Mucosa of descending colon (tissue), 3 donors: ENCODE measurements at places on chromosomes 2 and 18.

DNA sequence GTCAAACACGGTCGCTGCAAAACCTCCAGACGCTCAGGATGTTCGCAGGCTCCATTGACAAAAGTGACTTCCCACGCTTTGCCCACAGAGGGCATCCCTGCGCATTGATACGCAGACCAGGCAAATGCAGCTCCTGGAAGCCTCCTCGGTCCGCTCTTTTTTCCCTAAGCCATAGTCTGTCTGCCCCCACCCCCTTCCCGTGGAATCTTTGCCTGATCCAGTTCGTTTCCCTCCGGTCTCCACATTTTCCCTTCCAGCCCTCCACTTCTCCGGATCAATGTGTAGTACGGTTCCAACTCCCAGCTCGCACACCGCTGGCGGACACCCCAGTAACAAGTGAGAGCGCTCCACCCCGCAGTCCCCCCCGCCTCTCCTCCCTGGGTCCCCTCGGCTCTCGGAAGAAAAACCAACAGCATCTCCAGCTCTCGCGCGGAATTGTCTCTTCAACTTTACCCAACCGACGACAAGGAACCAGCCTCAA lies at the start of gene DCC:
DCC (plus strand) TSS at position 307 of the 481 bp plus-strand sequence. CDS start 591 bp downstream, outside the sequence.
- no peak for DNase-seq

DNA sequence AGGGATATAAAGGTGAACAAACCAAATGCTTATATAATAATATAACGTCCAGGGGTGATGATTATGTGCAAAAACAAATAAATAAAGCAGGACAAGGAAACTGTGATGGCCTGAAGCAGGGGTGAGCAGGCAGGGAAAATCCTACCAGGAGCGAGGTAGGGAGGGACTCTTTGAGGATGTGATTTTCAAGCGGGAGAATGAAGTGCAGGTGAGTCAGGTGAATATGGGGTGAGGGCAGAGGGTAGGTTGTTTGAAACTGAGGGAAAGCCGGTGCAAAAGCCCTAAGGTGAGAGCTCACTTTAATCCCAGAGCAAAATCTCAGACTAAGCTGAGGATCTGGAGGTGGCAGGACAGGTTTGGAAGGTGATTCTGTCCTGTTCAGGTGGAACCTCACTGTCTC lies 40.7 kb downstream of the CYP26B1 start:
- DNase-seq, result no peak

DNA sequence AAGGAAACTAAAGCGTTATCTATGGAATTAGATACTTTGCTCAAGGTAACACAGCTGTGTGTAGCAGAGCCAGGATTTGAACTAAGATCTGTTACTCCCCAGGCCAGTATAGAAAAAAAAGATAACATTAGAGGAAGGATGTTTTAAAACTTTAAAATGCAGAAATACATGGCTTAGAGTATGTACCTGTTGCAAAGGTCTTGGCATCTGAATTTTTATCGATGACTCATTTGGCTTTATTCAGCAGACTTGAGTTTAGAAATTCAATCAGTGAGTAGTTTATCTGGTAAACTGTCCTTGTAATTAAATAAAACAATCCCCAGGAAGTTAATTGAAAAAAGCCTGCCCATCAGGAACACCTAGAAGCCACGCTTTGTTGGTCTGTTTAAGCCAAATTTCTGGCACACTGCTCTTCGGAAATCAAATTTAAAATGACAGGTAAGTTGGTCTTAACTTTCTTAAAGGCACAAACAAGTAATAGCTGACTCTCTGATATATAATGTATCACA lies 36.9 kb downstream of the SCN9A start:
- DNase-seq, result no peak

DNA sequence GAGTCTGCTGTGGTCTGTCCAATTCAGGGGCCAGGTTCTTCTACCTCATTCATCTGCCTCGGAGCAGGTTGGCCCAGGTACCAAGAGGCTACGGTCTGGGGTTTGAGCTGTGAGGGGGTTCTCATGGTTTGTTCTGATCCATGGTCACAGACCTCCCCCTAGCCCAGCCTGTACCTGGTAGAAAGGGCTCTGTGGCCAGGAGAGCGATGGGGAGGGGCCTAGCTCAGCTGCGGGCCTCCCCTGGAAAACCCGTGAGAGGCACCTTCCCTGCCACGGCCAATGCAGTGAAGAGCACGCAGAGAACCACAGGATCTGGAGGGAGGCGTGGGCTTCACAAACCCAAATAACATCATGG lies 19.6 kb upstream of the ALLC start:
- DNase-seq, result no peak

GRCh38 chr2:190334479-190335224 lies 8.7 kb upstream of the INPP1 start:
- peak; percentile 47 for DNase-seq

DNA sequence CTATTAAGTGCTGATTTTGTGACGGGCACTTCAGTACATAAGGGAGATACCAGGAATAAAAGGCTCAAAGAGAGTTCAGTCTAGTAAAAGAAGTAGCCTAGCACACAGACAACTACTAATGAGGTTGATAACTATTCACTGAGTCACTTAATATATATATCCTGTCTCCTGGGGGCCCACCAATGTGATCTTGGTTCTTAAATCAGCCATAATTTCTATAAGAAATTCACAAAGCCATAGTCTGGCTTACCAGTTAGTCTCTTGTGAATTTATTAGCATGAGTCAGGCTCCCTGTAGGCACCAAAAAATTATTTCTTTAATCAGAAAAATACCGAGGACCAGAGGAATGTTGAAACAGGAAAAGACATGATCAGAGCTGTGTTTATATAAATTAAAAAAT lies 10.4 kb downstream of the KCNE4 start:
- DNase-seq, result no peak

DNA sequence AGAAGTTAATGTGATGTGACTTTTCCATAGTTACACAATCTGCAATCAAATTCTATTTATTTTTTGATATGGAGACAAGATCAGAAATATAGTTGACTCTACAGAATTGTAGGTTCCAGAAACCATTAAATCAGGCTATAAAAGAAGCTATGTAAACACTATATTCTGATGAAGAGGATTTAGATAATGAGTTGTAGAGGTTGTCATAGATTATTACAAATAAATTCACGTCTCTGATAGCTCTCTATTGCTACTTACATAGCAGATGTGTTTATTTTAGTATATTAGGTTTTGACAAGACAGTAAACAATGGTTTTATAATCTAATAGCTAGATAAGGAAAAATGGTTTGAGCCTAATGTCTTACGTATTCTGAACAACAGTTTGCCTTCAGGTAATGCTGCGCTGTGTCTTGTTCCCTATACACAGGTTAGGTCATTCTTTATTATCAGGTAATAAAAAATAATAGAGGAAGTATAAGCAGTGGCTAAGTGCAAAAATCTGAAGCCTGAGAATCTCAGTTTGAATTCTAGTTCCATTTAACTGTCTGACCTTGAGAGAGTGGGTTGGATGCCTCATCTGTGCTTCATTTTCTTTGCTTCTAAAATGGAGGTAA lies 93.4 kb downstream of the PPP1R1C start:
- DNase-seq, result no peak

DNA sequence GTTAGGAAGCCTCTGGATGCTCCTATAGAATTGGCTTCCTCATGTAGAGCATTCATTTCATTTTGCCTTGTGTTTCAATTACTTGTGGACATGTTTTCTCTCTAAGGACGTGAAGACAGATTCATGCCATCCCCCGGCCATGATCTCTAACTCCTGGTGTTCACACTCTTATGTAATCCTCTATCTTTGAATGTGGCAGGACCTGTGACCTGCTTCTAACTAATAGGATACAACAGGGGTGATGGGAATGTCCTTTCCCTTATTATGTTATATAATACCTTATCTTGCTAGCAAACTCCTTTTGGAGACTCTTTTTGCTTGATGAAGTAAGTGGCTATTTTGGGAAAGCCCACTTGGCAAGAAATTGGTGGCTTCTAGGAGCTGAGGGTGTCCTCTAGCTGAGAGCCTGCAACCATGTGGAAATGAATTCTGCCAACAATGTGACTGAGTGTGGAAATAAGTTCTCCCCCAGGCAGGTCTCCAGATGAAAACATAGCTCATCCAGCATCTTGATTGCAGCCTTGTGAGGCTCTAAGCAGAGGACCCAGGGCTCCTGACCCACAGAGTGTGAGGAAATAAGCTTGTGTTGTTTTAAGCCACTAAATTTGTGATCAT lies 13.8 kb downstream of the DPYSL5 start:
- DNase-seq, result no peak

GRCh38 chr2:128555433-128555832 lies 236.8 kb upstream of the HS6ST1 start:
- DNase-seq, result no peak

DNA sequence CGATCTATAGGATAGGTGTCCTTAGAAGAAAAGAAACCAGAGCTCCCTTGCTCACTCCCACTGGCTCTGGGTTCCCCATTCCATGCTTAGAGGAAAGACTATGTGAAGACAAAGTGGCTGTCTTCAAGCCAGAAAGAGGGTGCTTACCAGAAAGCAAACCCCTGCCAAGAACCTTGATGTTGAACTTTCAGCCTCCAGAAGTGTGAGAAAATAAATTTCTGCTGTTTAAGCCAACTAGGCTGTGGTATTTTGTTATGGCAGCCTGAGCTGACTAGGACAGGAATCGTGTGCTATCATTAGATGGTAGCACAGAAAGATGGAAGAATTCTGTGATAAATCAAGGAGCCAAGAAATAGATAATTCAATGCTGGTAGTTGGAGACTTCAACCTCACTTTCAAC lies 19.9 kb upstream of the TFCP2L1 start:
- no peak for DNase-seq

DNA sequence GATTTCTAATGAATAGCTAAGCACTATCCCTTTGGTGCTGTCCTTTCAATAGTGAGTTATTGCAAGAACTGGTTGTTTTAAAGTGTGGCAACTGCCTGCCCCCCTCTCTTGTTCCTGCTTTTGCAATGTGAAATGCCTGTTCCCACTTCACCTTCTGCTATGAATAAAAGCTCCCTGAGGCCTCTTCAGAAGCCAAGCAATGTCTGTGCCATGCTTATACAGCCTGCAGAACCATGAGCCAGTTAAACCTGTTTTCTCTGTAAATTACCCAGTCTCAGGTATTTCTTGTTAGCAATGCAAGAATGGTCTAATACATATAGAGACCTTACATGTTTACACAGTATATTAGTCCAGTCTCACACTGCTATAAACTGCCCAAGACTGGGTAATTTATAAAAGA lies 15.0 kb upstream of the METTL21A start:
- DNase-seq, result no peak

- DNase-seq, result no peak
These were observed 15.2 kb downstream of the SMAD2 start for GRCh38 chr18:47915229-47915628.

DNA sequence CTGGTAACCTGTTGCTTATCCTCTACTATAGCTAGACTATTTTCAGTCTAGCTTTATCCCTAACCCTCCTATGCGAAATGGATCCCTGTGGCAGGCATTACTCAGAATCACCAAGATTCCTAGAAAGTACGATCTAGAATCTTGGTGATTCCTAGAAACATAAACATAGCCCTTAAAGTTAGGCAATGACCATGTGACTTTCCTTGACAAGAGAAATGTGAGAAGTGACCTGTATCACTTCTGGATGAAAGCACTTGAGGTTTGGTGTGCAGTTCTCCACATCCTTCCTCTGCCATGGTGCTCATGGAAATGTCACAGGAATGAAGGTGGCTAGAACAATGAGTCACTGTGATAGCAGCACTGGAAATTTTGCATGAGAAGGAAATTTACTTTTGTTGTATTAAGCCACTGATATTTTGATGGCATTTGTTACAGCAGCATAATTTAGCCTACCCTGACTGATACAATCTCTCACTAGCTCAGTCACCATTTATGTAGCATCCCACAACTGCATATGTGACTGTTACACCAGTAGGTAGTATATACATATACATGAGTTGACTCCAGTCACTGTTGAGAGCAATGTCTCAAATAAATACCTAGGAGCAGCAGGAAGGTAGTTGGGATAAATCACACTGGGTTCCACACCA lies 68.3 kb upstream of the MAPRE2 start:
- no peak for DNase-seq
